ENCODE measurements at places on chromosomes 3 and 15. TPM values are rescaled to one million over a fixed set of nuclear protein-coding genes. Genes with fewer than 3 reads are reported as not detected.

SPINT1 gene
- 4.6 TPM for total RNA-seq

DNAH1 gene
- total RNA-seq = 14.6 TPM

FRMD4B gene
- total RNA-seq = 57.5 TPM

COPS2 gene
- 71.3 TPM for total RNA-seq

DOCK3 gene
- total RNA-seq = 0.14 TPM

CFAP20DC gene
- not detected for total RNA-seq

MYZAP gene
- total RNA-seq = 3.8 TPM

- no peaks in the 10 kb centered on the region for H3K27me3 ChIP-seq
- no peak overlapping the region for H3K4me3 ChIP-seq
- no peaks in the 10 kb centered on the region for H3K36me3 ChIP-seq
- H3K4me1 ChIP-seq = no peaks in the 10 kb centered on the region
Measured at GRCh38 chr3:46297658-46298423, 55.6 kb downstream of the CCR3 start.

DNA sequence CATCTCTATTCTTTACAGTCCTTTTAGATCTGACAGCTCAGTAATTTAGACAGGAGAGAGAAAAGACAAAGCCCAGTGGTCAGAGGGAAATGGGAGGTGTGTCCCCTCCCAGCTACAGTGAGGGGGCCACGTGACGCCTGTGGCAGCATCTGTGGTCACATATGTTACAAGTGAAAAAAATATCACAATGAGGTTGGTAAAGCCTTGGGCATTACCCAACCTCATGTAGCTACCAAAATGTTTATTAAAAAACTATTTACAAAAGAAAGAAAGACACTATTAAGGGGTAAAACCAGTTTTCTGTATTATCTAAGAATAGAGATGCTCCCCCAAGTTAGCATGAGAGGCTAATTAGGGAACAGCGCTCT, 42.9 kb upstream of the PLCL2 start:
- H3K27me3 ChIP-seq = no peaks in the 10 kb centered on the region
- H3K27ac ChIP-seq = no peak overlapping the region
- no peak for DNase-seq
- no peak overlapping the region for H3K4me3 ChIP-seq
- H3K4me1 ChIP-seq = no peaks in the 10 kb centered on the region

- H3K27ac ChIP-seq = peak overlapping the region; percentile 41
- H3K4me3 ChIP-seq = no peak overlapping the region
- DNase-seq = no peak
- peaks cover 14% of the 10 kb centered on the region for H3K4me1 ChIP-seq
- no peaks in the 10 kb centered on the region for H3K27me3 ChIP-seq
Measured at GRCh38 chr3:158769549-158769948, 32.3 kb upstream of the MFSD1 start.

DNA sequence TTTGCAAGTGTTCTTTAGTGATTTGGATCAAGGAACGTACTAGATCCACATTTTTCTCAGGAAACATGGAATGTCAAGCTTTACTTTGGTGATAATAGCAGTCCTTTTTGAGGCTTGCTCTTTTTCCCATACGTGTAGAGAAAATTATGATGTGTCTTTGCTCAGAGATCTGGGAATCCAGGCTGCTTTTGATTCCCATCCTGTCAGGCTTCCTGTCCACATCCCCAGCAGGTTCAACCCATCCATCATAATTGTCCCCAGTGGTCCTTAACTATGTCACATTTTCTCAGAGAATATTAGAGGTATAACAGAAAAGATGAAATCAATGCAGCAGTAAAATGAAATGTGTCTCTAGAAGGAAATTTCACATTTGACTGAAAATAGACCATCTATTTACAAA, 111.4 kb downstream of the IQCH start:
- no peak overlapping the region for H3K4me3 ChIP-seq
- no peaks in the 10 kb centered on the region for H3K27me3 ChIP-seq
- no peak overlapping the region for H3K27ac ChIP-seq
- DNase-seq = no peak
- H3K4me1 ChIP-seq = no peaks in the 10 kb centered on the region
- no peaks in the 10 kb centered on the region for H3K36me3 ChIP-seq

DNA sequence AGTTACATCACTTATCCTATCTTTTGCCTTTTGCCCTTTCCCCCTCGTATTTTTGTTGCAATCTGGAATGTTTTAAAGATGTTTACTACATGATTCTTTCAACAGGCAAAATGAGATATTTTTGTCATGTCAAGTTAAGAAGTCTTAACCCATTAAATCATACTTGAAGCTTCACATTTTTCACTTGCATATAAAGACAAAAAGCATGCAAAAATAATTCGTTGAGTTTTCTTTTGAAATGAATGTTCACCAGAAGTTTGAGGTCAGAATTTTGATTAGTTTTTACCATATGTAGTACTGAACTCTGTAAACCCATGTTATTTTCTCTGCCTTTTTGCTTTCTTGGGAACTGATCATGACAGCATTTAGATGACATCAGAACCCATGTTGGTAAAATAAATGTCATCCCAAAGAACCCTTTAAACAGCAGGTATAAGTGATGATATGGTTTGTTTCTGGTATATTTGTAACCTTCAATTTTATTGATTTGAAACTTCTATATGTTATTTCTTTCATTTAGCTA, 188.5 kb downstream of the GHSR start:
- peak overlapping the region; percentile 91 for H3K27ac ChIP-seq
- H3K4me1 ChIP-seq = peaks cover 95% of the 10 kb centered on the region
- H3K4me3 ChIP-seq = no peak overlapping the region
- H3K36me3 ChIP-seq = no peaks in the 10 kb centered on the region
- no peak for DNase-seq
- H3K27me3 ChIP-seq = no peaks in the 10 kb centered on the region

GRCh38 chr15:50063226-50063625, 55.8 kb downstream of the ATP8B4 start:
- H3K4me1 ChIP-seq = peaks cover 11% of the 10 kb centered on the region
- no peaks in the 10 kb centered on the region for H3K27me3 ChIP-seq
- no peaks in the 10 kb centered on the region for H3K36me3 ChIP-seq
- DNase-seq = no peak

GRCh38 chr3:112233083-112233482, 60.9 kb downstream of the SLC9C1 start:
- DNase-seq = no peak
- no peaks in the 10 kb centered on the region for H3K4me1 ChIP-seq
- no peaks in the 10 kb centered on the region for H3K36me3 ChIP-seq
- H3K27me3 ChIP-seq = no peaks in the 10 kb centered on the region
- no peak overlapping the region for H3K27ac ChIP-seq
- no peak overlapping the region for H3K4me3 ChIP-seq

GRCh38 chr3:168186293-168186983, 90.7 kb upstream of the GOLIM4 start:
- no peaks in the 10 kb centered on the region for H3K4me1 ChIP-seq
- no peak overlapping the region for H3K27ac ChIP-seq
- no peaks in the 10 kb centered on the region for H3K27me3 ChIP-seq
- no peaks in the 10 kb centered on the region for H3K36me3 ChIP-seq
- DNase-seq = no peak
- no peak overlapping the region for H3K4me3 ChIP-seq

- H3K27ac ChIP-seq = no peak within 1 kb of the TSS
- H3K36me3 ChIP-seq = no peaks in the 10 kb centered on the region
- no peak within 1 kb of the TSS for H3K4me3 ChIP-seq
- no peaks in the 10 kb centered on the region for H3K4me1 ChIP-seq
Measured at GRCh38 chr3:46242120-46242519, at the start of gene CCR3. Gene CCR3, plus strand, starts transcription at chr3:46242460. Its CDS starts 22,699 bp downstream, at chr3:46265159.

GRCh38 chr3:8638994-8639658, 5.5 kb downstream of the SSUH2 start:
- H3K36me3 ChIP-seq = no peaks in the 10 kb centered on the region
- DNase-seq = no peak
- no peaks in the 10 kb centered on the region for H3K27me3 ChIP-seq
- no peak overlapping the region for H3K4me3 ChIP-seq
- H3K4me1 ChIP-seq = no peaks in the 10 kb centered on the region
- H3K27ac ChIP-seq = no peak overlapping the region

- no peaks in the 10 kb centered on the region for H3K36me3 ChIP-seq
- DNase-seq = no peak
- H3K4me1 ChIP-seq = no peaks in the 10 kb centered on the region
- H3K4me3 ChIP-seq = no peak overlapping the region
- H3K27ac ChIP-seq = no peak overlapping the region
Measured at GRCh38 chr3:107055181-107055942, 321.9 kb upstream of the CCDC54 start.

DNA sequence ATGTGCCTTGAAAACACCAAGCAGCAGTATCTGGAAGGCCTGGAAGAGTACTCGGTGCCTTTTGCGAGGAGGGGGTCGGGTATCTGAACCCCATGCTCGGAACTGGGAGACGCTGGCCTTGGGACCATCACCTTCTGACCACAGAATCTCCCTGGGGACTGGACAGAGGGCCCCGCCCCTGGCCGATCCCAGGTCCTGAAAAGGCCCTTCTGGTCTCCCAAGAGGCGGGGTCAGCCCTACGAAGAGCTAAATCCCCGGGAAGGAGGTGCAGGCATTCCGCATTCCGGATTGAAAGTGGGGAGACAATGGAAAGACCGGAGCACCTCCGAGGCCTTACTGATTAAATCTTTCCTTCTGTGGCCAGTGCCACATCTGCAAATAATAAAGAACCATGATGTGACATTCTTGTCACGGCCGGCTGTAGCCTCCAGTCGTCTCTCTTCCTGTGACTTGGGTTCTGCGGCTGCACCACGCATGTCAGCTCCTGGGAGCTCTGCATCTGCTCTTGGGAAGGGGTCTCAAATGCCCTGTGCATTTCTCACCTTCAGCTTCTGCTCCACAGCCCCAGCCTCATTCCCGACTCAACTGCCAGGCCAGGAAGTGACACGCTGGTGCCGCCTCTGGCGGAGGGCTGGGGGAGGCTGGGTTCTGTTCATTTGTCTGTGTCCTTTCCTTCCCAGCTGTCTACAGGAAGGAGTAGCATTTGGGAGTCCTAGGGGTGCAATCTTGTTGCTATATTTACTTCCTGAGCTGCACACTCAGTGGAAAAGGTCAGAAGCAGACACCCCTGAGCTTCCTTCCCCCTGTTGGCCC, 173.5 kb downstream of the KLF13 start:
- H3K4me1 ChIP-seq = no peaks in the 10 kb centered on the region
- H3K36me3 ChIP-seq = no peaks in the 10 kb centered on the region
- no peak for DNase-seq
- no peak overlapping the region for H3K27ac ChIP-seq
- no peak overlapping the region for H3K4me3 ChIP-seq
- no peaks in the 10 kb centered on the region for H3K27me3 ChIP-seq

DNA sequence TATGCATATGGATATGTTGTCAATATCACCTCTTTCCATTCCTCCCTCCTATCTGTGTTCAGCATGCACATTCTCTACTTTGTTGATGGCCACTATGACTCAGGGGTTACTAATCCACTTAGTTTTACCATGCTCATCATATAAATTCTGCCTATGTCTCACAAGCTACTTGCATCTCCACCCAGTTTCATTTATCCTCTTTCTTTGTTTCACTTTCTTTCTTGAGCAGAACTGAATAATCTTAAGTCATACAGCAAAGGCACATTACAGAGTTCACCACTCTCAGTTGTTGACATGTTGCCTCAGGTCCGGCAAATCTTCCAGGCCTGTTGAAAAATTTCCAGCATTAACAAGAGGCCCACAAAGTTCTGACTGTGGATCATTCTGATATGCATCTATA, 71.5 kb downstream of the SSR3 start:
- peak overlapping the region; percentile 3 for H3K4me3 ChIP-seq
- H3K36me3 ChIP-seq = no peaks in the 10 kb centered on the region
- no peak for DNase-seq
- H3K4me1 ChIP-seq = peaks cover 9% of the 10 kb centered on the region
- no peaks in the 10 kb centered on the region for H3K27me3 ChIP-seq

GRCh38 chr15:80850941-80851451, 71.8 kb downstream of the CEMIP start:
- no peaks in the 10 kb centered on the region for H3K27me3 ChIP-seq
- H3K4me1 ChIP-seq = peaks cover 12% of the 10 kb centered on the region
- no peaks in the 10 kb centered on the region for H3K36me3 ChIP-seq
- DNase-seq = no peak
- no peak overlapping the region for H3K4me3 ChIP-seq

DNA sequence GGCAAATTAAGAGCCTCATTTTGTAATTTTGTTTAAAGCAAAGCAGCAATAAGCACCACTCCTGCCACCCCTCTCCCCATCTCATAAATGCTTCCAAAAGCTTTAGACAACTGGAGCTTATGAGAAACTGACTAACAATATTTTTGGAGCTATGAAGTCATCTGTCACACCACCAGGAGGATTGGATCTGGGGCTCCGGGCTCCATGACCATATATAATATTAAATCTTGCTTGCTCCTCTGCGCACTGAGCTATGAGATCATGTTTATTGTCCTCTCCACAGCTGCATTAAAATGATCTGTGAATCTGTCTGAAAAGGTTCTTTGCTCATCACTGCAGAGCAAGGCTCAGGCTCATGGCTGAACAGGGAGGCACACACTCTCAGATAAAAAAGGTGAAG, 323.7 kb downstream of the ZNF621 start:
- H3K36me3 ChIP-seq = no peaks in the 10 kb centered on the region
- DNase-seq = no peak
- no peak overlapping the region for H3K4me3 ChIP-seq
- H3K4me1 ChIP-seq = no peaks in the 10 kb centered on the region
- H3K27ac ChIP-seq = no peak overlapping the region

DNA sequence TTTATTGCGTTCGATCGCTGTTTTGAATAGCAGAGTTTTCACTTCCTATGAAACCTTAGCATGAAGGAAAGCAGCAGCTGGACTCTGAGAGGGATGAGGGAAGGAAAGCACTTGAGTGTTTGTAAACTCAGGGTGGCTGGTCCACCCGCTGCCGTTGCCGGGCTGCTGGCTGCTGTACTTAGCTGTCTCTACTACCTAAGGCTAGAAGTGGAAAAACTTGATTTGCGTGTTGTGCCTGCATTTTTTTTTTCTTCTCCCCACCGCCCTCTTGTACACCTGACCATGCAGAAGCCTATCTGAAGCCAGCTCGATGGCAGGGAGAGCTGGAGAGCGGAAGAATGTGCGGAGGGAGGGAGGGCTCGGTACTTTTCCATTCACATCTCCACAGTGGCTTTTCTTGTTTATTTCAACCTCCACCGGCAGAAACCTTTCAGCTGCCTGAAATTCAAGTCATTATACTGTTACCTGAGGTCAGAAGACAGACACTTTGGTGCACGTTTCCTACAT, 4.8 kb upstream of the BCL6 start:
- peak overlapping the region; percentile 6 for H3K27ac ChIP-seq
- no peaks in the 10 kb centered on the region for H3K27me3 ChIP-seq
- DNase-seq = no peak
- H3K4me1 ChIP-seq = peaks cover 22% of the 10 kb centered on the region

GRCh38 chr15:58947179-58947578, 13.7 kb upstream of the SLTM start:
- H3K4me1 ChIP-seq = no peaks in the 10 kb centered on the region
- H3K4me3 ChIP-seq = no peak overlapping the region
- DNase-seq = no peak
- H3K36me3 ChIP-seq = no peaks in the 10 kb centered on the region
- H3K27me3 ChIP-seq = no peaks in the 10 kb centered on the region

- H3K4me1 ChIP-seq = no peaks in the 10 kb centered on the region
- no peaks in the 10 kb centered on the region for H3K27me3 ChIP-seq
- H3K27ac ChIP-seq = peak overlapping the region; percentile 65
- H3K4me3 ChIP-seq = peak overlapping the region; percentile 74
- DNase-seq = no peak
Measured at GRCh38 chr15:96342406-96343112, 12.1 kb downstream of the NR2F2 start.

- H3K27ac ChIP-seq = no peak overlapping the region
- peak overlapping the region; percentile 55 for H3K4me3 ChIP-seq
- no peak for DNase-seq
- H3K36me3 ChIP-seq = no peaks in the 10 kb centered on the region
- peaks cover 23% of the 10 kb centered on the region for H3K4me1 ChIP-seq
Measured at GRCh38 chr15:71547011-71547410, 263.3 kb upstream of the NR2E3 start.

GRCh38 chr3:14415501-14415900, 13.1 kb downstream of the SLC6A6 start:
- no peak overlapping the region for H3K4me3 ChIP-seq
- no peak for DNase-seq
- peaks cover 8% of the 10 kb centered on the region for H3K36me3 ChIP-seq

Measured in thoracic aorta (tissue), 2 donors.